Posterior cingulate gyrus (tissue), 11 donors: ENCODE measurements at places on chromosomes 6 and 20.

DNA sequence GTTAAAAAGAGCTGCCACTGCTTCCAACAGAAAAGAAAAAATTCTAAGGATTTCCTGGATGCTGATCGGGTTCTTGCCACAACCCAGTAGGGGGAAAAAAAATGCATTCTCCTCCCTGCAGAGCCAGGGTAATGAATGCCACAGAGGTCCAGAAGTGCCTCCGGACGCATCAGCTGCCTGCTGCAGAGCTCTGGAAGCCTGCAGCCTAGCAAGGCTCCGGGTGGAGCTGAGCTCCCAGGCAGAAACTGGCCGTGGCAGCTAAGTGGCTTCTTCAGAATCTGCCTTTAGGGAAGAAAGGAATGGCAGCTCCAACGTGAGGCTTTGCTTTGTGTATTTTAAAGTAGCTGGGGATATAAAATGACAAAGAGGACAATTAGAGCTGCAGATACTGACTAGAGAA, 155.0 kb downstream of the CFAP61 start:
- DNase-seq: no peak

DNA sequence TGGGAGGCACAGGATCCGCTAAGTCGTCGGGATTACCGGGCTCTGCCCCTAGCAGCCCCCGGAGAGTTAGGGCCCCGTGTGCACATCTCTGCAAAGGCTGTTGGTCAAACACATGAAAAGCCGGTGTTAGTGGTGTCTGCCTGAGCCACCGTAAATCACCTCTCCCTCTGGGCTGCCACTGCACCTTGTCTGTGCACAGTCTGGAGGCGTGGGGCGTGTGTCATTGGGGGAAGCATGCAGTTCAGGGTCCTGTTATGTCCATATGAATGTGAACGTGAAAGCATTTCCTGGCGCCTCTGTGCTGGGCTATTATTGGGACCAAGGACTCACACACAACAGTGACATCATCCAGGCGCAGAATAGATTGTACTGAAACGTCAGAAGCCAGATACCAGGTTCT, 305.6 kb downstream of the NRN1 start:
- no peak for DNase-seq

DNA sequence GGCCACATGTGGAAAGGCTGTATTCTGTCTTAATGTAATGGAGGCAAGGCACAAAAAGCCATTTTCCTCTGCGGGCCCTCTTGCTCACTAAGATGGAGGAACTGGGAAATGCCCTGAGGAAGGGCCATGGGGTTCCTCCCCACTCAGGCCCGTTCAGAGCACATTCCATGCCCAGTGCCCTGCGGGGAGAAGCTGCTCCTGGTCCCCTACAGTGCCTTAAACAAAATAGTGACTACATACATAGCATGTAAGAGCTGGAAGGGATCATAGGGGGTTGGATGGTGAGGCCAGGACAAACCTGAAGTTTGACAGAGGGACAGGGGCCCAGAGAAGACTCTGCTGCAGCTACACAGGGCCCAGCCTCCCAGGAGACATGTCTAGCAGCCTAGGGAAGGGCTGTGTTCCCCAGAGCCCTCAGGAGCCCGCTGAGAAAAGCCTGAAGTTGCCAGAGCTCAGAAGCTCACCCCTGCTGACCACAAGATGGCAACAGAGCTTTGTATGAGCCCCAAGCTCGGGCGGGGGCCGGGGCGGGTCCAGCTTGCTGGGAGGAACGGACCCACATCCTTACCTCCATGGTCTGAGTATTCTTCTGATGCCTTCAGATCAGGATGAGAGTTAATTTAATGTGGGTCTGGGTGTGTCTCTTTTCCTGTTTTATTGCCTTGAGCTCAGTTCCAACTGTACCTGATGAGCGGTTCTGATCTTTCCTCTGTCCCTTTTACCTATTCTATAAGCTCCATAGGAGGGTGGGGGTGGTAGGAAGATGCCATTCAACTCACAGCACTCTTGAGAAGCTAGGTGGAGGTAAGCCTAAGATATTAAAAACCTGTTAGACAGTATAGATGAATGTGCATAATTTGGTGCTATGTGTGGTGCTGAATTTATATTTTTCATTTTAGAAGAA, 242.9 kb downstream of the CDC5L start:
- DNase-seq: no peak

- no peak for DNase-seq
Measured at GRCh38 chr20:50545126-50545525, 34.9 kb downstream of the PTPN1 start.

DNA sequence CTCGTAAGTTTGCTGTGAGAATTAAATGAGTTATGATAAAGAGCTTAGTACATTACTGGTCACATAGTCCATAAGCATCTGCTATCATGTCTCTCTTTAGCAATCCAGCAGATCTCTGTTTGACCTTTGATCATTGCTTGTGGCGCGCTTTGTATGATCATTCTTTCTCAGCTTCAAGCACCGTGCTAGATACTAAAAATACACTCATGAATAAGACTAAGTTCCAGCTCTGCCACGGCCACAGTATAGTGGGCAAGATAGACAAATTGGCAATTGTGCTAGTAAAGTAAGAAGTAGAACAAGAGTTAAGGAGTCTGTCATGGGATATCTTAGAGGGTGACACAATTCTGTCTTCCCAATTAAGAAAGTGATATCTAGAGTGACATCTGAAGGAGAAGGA, 75.2 kb upstream of the ADGRF1 start:
- DNase-seq: no peak
